ENCODE measurements at places on chromosomes 3 and 15. TPM values are rescaled to one million over a fixed set of nuclear protein-coding genes. Genes with fewer than 3 reads are reported as not detected.
A peak's percentile ranks its signal among the peaks of the same experiment; 100 is the strongest.

Gene RPL15
- total RNA-seq = 798 TPM

Gene CLSTN2
- total RNA-seq = 3.9 TPM

Gene TMEM207
- total RNA-seq = not detected

Gene SPESP1
- 1.8 TPM for total RNA-seq

Gene AADACL2
- total RNA-seq = not detected

Gene GYG1
- 123 TPM for total RNA-seq

Gene CLDN18
- not detected for total RNA-seq

Gene THBS1
- total RNA-seq = 283 TPM

Gene FGF12
- 45.1 TPM for total RNA-seq

Gene ATP6V1A
- total RNA-seq = 17.4 TPM

Gene STRC
- 0.24 TPM for total RNA-seq

Gene ZNF660
- 1.8 TPM for total RNA-seq

Gene THOC7
- 74.3 TPM for total RNA-seq

Gene SH3GL3
- not detected for total RNA-seq

Gene GOLGA6L10
- 0.86 TPM for total RNA-seq

DNA sequence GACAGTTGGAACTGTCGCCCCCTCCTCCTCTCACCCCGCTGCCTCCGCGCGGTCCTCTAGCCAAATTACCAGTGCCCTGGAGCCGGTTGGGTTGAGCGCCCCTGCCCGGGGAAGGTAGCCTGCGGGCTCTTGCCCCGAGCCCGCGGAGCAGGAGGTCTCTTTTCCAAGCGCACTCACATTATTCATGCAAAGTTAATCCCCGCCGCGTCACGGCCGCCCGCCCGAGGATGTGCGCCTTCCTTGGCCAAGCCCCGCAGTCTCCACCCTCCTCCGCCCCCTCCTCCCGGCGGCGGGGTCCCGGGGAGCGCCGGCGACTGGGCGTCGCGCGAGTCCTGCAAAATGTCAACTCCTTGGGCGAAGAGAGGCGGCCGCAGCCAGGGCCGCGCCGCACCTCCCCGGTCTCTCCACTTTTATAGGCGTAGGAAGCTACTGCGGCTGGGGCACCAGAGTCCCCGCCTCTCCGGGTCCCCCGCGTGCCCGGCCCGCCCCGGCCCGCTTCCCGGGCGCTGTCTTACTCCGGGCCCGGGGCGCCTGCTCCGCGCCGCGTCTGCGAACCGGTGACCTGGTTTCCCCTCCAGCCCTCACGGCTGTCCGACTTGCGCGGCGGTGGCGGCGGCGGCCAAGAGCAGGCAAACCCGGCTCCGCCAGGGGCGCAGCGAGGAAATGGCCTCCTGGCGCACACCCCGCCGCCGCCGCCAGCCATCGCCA, at the start of gene THRB:
TSS of gene THRB (minus strand) at position 233 of the 708 bp plus-strand sequence.
- peak; percentile 86 for DNase-seq

DNA sequence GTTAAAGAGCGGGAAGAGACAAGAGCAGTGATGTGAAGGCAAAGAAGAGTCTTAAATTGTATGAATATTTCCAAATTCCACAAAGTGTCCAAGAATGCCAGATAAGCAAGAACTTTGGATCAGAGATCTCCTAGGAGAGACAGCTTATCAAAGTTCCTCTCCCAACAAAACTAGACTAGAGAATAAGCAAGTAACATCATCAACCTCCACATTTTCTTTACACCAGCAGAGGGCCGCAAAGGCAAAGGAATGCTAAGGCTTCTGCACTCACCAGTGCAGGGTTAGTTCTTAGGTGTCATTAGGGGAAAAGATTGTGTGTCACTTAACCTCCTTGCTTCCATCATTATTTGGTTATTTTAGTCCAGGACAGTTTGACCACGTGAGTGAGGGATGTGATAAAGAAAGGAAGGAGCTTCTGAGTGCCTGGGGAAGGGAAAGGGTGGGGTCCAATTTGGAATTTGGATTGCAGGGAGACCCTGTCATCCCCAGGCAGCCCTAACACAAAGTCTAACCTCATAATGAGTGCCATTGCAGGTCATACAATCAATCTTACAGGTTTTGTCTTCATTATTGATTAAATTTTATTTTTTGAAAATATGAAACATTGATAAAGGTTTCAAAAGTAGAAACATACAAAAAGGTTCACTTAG, 7.5 kb upstream of the CMTM6 start:
- DNase-seq = peak; percentile 87

- DNase-seq = no peak
Observed at GRCh38 chr3:189490749-189491148, 140.4 kb upstream of the TP63 start.

DNA sequence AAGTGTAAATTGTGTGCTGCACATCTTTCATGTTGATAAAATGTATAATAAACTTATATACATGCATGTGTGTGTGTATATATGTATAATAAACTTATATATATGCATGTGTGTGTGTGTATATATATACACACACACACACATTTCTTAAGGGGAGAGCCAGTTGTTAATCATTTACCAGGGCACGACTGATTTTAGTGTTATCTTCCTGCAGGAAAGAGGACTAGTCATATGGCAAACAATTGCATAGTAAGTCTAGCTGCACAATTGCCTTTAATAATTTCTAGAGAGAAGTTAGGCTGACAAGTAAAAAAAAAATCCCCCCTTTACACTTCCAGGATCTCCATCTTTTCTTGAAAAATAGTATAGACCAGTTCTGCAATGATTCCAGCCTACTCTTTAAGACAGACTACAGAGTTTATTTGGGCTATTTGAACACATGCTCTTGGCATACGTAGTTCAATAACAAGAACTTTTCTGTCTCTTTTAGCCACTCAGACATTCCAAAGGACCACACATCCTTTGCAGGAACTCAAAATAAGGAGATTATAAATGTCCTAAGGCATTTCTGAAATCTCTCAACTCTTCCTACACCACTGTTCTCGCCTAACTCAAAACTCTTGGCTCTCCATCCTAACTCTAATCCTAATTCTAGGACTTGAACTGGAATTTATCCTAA, 163.6 kb upstream of the SETMAR start:
- no peak for DNase-seq

DNA sequence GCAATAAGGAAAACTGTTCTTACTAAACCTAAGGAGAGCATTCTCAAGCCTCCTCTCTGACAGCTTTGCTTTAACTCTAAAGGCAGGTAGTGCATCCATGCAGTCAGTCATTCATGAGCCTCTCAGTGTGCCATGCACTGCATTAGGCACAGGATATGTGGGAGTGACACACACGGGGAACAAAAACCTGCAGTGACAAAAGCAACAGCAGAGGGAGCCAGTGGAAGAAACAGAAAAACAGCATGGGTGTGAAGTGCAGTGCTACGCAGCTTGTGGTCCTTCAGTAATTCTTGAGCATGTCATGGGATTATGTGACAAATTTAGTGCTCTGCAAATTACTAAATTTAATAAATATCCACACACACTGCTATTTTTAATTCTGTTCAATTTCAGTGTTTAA, 230.7 kb downstream of the BBX start:
- no peak for DNase-seq

- DNase-seq = no peak
Observed at GRCh38 chr15:70505411-70505919, 257.9 kb downstream of the UACA start.

- peak; percentile 82 for DNase-seq
Observed at GRCh38 chr15:78810362-78811123, 721 bp downstream of the ADAMTS7 start.

DNA sequence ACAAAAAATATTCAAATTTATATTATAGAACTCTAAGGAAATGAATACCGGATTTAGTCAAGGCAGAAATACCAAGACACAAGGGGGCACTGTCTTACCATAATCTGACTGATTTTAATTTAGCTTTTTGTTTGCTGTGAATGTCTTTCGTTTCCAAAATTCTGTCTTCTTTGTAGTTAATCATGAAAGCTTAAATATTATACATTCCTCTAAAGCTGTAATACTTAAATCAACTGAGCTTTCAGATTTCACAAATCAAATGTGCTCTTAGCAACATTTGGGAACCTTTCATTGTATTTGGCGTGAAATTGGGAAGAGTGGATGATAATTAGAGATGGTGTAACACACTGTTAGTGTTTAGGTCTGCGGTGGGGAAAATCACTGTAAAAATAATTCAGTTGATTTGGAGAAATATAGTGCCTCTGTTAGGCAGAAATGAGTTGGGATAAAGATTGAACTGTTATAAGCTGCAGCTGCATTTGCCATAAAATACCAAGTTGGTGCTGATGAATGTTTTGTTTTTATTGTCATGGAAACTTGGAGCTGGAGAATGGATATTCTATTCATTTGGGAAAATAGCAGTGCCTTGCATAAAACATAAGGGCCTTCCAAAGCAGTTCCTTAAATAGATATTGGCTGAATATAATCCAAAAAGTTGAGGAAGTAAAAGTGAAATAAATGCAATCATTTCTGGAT, 228.2 kb downstream of the TCF12 start:
- DNase-seq = no peak

- DNase-seq = no peak
Observed at GRCh38 chr3:55623786-55624185, 136.7 kb upstream of the WNT5A start.

DNA sequence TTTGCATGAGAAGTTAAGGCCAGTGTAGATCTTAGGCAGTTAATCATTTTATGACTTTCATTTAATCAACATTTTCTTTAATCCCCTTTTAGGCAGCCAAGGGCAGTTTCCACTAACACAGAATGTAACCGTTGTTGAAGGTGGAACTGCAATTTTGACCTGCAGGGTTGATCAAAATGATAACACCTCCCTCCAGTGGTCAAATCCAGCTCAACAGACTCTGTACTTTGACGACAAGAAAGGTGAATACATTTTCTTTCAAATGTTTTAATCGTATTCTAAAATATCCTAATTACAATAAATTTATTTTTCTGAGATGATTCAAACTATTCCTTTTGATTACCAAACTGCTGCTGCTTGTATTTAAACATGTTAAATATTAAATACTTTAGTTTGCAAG, 843.2 kb downstream of the CADM2 start:
- no peak for DNase-seq

- no peak for DNase-seq
Observed at GRCh38 chr3:153897842-153898241, 223.3 kb upstream of the ARHGEF26 start.

DNA sequence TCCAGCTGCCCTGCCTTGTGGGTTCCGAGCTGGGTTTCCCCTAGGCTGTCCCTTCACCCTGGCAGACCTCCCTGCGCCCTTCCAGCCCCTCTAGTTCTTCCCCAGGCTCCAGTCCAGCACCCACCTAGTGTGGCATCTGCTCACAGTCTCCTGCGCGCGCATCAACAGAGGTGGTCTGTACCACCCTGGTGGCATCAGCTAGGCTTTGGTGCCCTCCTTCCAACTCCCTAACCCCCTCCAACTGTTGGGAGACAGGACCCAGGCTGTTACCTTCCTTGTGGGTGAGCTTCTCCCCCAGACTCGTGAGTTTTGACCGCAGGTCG, 8.0 kb downstream of the CALML4 start:
- DNase-seq = no peak

GRCh38 chr3:120852412-120852811, 55.6 kb upstream of the STXBP5L start:
- DNase-seq = no peak

- DNase-seq = peak; percentile 10
Observed at GRCh38 chr15:89203705-89204273, 17.6 kb downstream of the RLBP1 start.

DNA sequence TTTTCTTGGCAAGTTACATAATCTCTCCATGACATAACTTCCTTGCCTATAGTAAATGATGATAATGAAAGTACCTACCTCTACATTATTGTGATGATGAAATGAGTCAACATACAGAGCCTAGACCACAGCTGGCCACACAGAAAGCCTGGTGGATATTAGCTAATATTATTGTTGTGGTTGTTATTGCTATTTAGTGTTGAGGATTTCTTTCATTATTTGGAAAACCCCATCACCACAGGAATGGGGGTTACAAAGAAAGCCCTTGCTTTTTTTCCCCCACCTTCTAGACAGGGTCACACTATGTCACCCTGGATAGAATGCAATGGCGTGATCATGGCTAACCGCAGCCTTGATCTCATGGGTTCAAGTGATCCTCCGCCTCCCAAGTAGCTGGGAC, 125.0 kb downstream of the PDZRN3 start:
- DNase-seq = no peak

- DNase-seq = peak; percentile 85
Observed at GRCh38 chr3:72836923-72837322, 11.3 kb downstream of the SHQ1 start.

- DNase-seq = no peak
Observed at GRCh38 chr15:99546441-99547100, 19.2 kb upstream of the MEF2A start.

DNA sequence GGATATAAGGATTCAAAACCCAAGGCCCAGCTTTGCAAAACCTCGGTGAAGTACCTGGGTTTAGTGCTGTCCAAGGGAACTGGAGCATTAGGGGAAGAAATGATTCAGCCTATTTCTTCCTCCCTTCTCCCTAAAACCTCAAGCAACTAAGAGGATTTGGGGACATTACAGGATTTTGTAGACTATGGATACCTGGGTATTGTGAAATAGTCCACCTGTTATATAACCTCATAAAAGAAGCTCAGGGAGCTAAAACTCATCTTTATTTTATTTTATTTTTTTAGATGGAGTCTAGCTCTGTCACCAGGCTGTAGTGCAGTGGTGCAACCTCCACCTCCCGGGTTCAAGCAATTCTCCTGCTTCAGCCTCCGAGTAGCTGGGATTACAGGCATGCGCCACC, 8.7 kb upstream of the SMCO1 start:
- DNase-seq = no peak

DNA sequence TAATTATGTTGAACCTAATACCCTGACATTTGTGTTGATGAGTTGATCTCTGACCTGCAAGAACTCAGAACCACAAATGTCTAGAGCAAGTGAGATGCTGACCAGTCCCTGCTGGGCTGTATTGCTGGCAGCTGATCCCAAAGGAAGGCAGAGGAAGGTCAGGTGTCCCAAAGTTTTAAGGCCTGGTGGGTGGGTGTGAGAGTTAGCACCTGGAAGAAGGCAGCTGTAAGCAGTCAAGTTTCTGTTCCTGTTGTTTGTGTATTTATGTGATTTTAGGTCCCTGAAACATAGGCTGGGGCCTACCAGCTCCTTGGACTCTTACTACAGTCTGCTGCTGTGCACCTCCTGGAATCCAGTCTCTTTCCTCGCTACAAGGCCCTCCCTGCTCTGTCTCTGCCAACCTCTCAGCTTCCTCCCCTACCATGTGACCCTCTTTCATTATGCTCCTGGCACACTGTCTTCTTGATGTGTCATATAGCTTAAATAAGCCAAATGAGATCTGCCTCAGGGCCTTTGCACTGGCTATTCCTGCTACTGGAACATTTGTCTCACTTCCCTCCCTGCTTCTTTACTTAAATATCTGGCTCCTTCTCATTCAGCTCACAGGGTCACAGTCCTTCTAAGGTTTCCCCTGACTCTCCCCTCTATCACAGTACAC, 31.0 kb upstream of the ATOSA start:
- no peak for DNase-seq

GRCh38 chr3:141960731-141961130, 84.3 kb downstream of the ATP1B3 start:
- no peak for DNase-seq

- DNase-seq = no peak
Observed at GRCh38 chr3:56857178-56857577, 55.4 kb upstream of the ARHGEF3 start.

- no peak for DNase-seq
Observed at GRCh38 chr15:32104061-32104995, 74.0 kb downstream of the CHRNA7 start.

- DNase-seq = no peak
Observed at GRCh38 chr3:141537856-141538255, 51.0 kb downstream of the RASA2 start.
